Thymus (tissue), 14 donors: ENCODE measurements at places on chromosomes 12 and 14. TPM values are rescaled to one million over a fixed set of nuclear protein-coding genes. Genes with fewer than 3 reads are reported as not detected.

Gene NDUFA9
- total RNA-seq: 129 TPM

Gene SLC39A5
- total RNA-seq: 0.24 TPM

Gene PZP
- 0.14 TPM for total RNA-seq

Gene CLEC9A
- total RNA-seq: 16.2 TPM

- H3K4me1 ChIP-seq: no peaks in the 10 kb centered on the region
- H3K27ac ChIP-seq: no peak overlapping the region
- no peaks in the 10 kb centered on the region for H3K27me3 ChIP-seq
- H3K36me3 ChIP-seq: no peaks in the 10 kb centered on the region
- no peak overlapping the region for H3K4me3 ChIP-seq
These were observed 10.5 kb upstream of the CCDC63 start for GRCh38 chr12:110836291-110836690.

DNA sequence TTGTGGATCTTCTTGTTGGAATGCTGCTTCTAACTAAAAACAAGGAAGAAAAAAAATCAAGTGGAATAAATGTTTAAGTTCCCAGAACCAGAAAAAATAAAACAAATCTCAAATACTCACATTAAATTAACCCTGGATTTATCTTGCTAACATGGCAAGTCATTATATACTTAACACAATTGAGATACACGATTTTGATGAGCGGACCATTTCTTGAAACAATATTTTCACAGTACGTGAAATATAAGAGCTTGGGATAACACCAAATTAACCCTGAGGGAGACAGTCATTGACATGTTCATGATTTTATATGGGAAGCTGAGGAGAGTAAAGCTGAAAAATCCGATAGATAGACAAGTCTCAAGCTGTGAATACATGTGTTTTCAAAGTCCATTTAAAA is 128.6 kb downstream of the PTCSC3 start:
- no peaks in the 10 kb centered on the region for H3K4me1 ChIP-seq
- no peaks in the 10 kb centered on the region for H3K36me3 ChIP-seq
- no peak overlapping the region for H3K27ac ChIP-seq
- H3K27me3 ChIP-seq: no peaks in the 10 kb centered on the region
- no peak overlapping the region for H3K4me3 ChIP-seq

- no peaks in the 10 kb centered on the region for H3K36me3 ChIP-seq
- H3K27me3 ChIP-seq: no peaks in the 10 kb centered on the region
- no peak overlapping the region for H3K27ac ChIP-seq
- DNase-seq: no peak
- H3K4me3 ChIP-seq: no peak overlapping the region
These were observed 15.7 kb downstream of the NR1H4 start for GRCh38 chr12:100489251-100489820.

DNA sequence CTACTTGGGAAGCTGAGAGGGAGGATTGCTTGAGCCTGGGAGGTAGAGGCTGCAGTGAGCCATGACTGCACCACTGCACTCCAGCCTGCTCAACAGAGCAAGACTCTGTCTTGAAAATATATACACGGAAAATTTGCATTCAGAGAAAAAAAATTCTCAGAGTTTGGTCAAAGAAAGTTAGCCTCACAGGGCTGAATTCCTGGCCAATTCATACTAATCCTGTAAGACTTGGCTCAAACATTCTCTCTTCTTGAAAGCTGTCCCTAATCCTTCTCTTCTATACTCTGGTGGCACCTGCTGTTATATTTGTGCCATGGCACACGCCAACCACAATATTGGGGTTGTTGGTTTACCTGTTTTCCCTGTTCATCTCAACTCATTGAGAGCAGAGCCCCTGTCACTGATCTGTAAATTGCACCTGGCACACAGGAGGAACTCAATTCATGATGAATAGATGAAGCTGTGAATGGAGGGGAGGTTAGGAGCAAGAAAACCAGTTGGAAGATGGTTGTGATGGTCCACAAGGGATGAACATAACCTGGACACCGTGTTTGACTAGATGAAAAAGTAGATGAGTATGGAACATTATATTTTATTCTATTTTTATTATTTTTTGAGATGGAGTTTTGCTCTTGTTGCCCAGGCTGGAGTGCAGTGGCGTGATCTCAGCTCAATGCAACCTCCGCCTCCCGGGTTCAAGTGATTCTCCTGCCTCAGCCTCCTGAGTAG is 36.8 kb upstream of the SPTSSA start:
- no peaks in the 10 kb centered on the region for H3K4me1 ChIP-seq
- H3K36me3 ChIP-seq: no peaks in the 10 kb centered on the region
- H3K27me3 ChIP-seq: no peaks in the 10 kb centered on the region
- no peak for DNase-seq
- H3K27ac ChIP-seq: no peak overlapping the region

GRCh38 chr12:93370947-93371346 is 6.8 kb upstream of the NUDT4 start:
- DNase-seq: no peak
- no peak overlapping the region for H3K4me3 ChIP-seq
- peaks cover 14% of the 10 kb centered on the region for H3K4me1 ChIP-seq

DNA sequence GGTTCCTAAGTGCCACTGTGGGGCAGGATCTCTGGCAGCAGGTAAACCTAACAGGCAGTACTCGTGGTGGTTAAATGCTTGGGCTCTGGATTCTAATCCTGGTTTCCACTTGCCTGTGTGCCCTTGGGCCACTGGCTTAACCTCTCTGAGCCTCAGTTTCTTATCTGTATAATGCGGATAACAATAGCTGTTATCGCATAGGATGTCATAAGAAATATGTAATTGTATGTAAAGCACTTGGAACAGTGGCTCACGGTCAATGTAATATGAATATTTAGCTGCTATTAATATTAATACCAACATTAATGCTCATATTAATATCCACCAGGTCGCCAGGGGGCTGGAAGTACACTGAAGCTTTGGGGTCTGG is 16.8 kb downstream of the FOXN4 start:
- no peaks in the 10 kb centered on the region for H3K4me1 ChIP-seq
- peaks cover 11% of the 10 kb centered on the region for H3K27me3 ChIP-seq
- H3K27ac ChIP-seq: no peak overlapping the region
- H3K36me3 ChIP-seq: no peaks in the 10 kb centered on the region
- no peak overlapping the region for H3K4me3 ChIP-seq

DNA sequence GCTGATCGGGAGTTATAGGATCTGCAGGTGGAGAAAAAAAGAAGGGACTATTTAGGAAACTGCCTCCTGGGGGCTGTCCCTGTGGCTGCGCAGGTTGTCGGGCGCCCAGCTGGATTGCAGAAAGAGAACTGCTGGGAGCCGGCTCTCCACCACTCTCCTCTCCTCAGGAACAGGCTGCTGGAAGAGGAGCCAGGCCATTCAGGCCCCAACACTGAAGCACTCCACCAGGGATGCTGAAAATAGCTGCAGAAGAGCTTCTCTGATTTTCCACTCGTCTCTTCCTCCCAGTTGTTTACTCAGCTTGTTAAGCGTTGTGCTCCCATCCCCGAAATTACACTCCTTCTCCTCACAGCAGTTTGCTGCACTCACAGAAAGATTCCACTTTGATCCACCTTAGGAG is 347.3 kb downstream of the GLT1D1 start:
- no peak overlapping the region for H3K27ac ChIP-seq
- H3K4me3 ChIP-seq: no peak overlapping the region
- DNase-seq: no peak
- H3K27me3 ChIP-seq: no peaks in the 10 kb centered on the region

DNA sequence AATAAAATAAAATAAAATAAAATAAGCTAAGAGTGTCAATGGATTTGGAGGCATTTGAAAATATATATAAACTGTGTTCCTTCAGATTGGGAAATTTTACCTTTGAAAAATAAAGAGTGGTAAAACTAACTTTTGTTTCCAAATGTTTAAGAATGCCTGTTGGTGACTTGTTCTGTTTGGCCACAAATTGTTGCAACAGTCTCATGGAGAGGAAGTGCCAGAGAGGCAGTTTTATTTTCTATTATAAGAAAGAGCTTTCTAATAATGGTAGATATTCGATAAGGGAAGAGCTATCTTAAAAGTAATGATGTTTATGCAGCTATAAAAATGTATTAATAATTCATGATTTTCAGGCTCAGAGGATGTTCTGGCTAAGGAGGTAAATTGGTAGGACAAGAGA is 68.8 kb upstream of the MDGA2 start:
- H3K4me3 ChIP-seq: no peak overlapping the region
- no peaks in the 10 kb centered on the region for H3K4me1 ChIP-seq
- no peaks in the 10 kb centered on the region for H3K27me3 ChIP-seq
- H3K27ac ChIP-seq: no peak overlapping the region
- no peak for DNase-seq

DNA sequence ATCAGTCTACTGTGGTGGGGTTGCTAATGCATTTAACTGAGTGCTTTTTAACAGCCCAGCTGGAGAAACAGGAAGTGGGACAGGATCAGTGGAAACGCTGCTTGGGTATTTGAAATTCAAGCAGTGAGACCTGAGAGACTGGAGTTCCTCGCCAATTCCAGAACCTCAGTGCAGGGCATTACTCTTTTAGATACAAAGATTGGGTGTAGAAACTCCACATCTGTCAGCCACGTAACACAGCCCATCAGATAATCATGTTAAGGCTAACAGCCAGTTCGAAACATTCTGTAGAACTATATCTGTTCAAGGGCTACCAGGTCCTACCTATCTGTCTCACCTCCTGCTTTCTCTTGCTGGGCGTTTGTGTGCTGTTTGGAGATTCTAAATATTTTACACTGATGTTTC is 45.5 kb downstream of the RAD52 start:
- no peaks in the 10 kb centered on the region for H3K27me3 ChIP-seq
- peaks cover 3% of the 10 kb centered on the region for H3K4me1 ChIP-seq
- H3K27ac ChIP-seq: no peak overlapping the region
- H3K36me3 ChIP-seq: peaks cover 76% of the 10 kb centered on the region

- no peaks in the 10 kb centered on the region for H3K27me3 ChIP-seq
- H3K27ac ChIP-seq: no peak overlapping the region
- no peaks in the 10 kb centered on the region for H3K36me3 ChIP-seq
- H3K4me1 ChIP-seq: no peaks in the 10 kb centered on the region
- no peak overlapping the region for H3K4me3 ChIP-seq
- no peak for DNase-seq
These were observed 13.5 kb downstream of the PAPOLA start for GRCh38 chr14:96515731-96516130.
